Tibial nerve (tissue), 4 donors: ENCODE measurements at places on chromosomes 6 and 20. TPM values are rescaled to one million over a fixed set of nuclear protein-coding genes. Genes with fewer than 3 reads are reported as not detected.

The EDN3 gene
- total RNA-seq: not detected

GRCh38 chr6:56459030-56459805 lies 183.5 kb downstream of the DST start:
- no peak for DNase-seq

- no peak for DNase-seq
Observed at GRCh38 chr6:87881342-87881895, 166.2 kb upstream of the SPACA1 start.

DNA sequence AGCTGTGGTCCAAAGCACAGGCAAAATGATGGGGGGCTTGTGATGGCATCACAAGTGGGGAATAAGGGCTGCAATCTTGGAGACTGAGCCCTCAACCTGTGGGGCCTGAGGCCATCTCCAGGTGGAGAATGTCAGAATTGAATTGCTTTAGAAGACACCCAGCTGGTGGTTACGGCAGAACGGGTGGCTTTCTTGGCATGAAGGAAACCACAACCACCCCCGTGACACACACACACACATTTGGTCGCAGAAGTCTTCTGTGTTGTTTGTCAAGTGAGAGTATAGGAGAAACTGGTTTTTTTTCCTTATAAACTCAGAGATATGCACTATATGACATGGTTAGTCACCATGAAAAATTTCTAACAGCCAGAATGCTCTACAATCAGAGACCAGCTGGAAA lies 139.5 kb upstream of the CDH4 start:
- DNase-seq: no peak

DNA sequence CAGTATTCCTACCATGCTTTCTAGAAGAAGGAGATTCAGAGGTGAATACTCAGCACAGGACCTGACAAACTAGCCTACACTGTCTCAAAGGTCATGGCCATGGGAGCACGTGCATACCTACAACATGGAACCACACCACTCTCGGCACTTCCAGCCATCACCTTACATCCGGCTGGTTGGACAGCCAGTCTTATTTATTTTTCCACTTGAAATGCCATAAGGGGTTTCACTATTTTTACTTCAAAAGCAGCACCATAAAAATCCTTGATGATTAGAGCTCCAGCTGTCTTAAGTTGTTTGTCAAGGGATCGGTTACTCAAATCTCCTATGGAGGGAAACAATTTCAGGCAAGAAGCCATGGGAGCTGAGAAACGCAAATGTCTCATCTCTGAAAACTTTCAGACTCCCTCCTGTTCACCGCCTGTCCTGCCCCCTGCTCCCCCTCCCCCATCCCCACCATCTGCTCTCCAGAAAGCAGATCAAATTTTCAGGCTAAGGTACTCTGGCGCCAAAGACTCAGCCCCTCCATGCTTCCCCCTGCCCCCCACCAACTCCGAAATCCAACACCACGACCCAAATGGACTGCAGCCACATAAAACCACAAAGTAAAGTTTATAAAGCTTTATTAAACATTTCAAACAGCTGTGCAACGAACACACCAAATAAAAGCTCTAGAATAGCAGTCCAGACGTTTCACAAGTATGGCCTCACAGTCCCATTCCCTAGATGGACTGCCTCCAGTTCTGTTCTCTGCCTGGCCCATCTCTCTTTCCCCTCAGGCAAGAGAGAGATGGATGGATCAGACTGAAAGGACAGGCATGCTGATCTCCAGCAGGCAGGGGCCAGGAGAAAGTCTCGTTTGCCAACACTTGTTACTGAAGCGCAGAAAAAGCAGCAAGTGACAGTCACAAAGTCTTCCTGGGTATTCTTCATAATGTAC lies 4.0 kb upstream of the NNAT start:
- no peak for DNase-seq
